ENCODE measurements at places on chromosomes 1 and 21.
A peak's percentile ranks its signal among the peaks of the same experiment; 100 is the strongest.

- DNase-seq: no peak
Observed at GRCh38 chr21:38741950-38742256, 63.8 kb upstream of the ETS2 start.

DNA sequence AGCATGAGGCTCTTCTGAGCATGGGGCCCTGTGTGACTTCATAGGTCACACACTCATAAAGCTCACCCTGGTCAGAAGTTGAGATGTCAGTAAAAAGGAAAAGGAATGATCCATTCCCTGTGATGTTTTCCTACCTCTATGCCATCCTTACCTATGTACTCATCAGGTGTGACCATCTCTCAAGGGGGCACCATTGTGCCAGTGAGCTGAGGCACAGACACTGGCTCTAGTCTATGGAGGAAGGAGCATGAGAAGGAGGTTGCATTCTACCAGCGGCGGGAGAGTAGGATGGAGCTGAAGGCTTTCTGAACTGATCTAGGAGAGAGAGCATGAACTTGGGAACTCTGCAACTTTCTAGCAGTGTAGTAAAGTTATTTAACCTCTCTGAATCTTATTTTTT lies 65.8 kb upstream of the RGL1 start:
- DNase-seq: no peak

DNA sequence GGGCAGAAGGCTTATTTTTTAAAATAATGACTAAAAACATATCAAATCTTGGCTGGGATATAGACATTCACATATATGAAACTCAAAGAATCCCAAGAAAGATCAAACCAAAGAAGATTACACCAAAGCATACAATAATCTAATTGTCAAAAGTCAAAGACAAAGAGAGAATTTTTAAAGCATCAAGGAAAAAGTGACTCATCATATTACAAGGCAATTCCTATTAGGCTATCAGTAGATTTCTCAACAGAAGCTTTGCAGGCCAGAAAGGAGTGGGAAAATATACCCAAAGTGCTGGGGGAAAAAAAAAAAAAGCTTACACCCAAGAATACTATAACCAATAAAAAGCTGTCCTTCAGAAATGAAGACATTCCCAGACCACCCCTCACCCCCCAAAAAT lies 375.6 kb downstream of the BRINP2 start:
- DNase-seq: no peak

- no peak for DNase-seq
Observed at GRCh38 chr1:98331243-98331642, 330.3 kb upstream of the SNX7 start.

- peak; percentile 46 for DNase-seq
Observed at GRCh38 chr1:28208818-28209441, 23.9 kb downstream of the DNAJC8 start.

DNA sequence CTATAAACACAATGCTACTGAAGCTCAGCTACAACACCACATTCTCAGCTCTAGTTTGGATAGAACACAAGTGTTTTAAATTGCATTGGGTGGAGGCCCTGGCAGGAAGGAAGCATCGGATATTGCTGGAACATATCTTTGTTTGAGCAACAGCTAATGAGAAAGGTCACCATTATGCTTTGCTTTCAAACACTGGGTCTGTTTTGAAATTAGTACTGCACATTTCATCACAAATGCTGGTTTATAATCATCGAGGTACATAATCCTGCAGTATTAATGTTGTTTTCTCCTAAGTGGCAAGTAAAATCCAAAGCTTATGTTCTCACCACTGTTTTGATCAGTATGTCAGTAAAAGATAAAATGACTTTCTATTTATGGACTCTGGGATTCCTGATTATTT lies 61.5 kb upstream of the ARHGAP29 start:
- DNase-seq: no peak

- DNase-seq: no peak
Observed at GRCh38 chr1:11474826-11475225, 4.1 kb upstream of the DISP3 start.

DNA sequence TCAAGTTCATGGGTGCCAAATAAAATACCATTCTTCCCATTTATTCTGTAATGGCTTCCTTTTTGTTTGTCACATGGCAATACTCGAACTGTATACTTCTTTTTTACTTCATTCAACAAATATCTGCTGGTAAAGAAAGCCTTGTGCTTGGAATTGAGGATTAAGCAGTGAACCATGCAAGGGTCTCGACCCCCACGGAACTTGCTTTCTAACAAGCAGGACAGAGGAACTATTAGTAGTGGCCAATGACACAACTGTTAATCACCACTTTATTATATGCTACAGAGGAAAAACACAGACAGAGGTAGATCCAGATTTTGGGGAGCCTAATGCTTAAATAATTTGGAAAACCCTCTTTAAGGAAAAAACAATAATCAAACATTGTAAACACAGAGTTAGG lies 542.2 kb downstream of the DPYD start:
- DNase-seq: no peak

- DNase-seq: no peak
Observed at GRCh38 chr1:22646384-22646783, 3.0 kb downstream of the C1QC start.

GRCh38 chr1:51578383-51579109 lies 38.3 kb upstream of the OSBPL9 start:
- DNase-seq: no peak

- DNase-seq: no peak
Observed at GRCh38 chr1:161987872-161988271, 35.8 kb downstream of the OLFML2B start.

All from right hindlimb (tissue), 1 donor.